Stimulated activated CD4-positive, alpha-beta T cell treated with anti-CD3 and anti-CD28 coated beads, TNF-alpha, amount 100 ng/mL, for 1 hour (primary cell): ENCODE measurements at places on chromosomes 5 and 9.

GRCh38 chr5:146441896-146442295 is 5.2 kb upstream of the TCERG1 start:
- DNase-seq = no peak

DNA sequence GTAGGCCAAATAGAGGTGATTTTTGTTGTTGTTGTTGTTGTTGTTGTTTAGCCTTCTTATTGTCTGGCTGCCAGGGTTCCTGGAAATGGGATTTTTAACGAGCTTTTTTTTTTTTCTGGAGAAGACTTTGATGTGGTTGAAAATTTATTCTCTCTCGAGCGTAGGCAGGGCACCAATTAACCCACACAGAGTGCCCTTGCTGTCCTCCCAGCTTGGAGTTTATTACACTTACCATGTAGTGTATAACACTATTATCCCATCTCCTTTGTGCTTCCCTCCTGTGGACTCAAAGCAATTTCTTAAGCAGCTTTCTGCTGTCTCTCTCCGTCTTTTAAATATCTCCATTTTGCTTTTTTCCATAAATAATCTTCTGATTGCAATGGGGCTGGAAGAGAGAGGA is 57.4 kb downstream of the OR2K2 start:
- no peak for DNase-seq

DNA sequence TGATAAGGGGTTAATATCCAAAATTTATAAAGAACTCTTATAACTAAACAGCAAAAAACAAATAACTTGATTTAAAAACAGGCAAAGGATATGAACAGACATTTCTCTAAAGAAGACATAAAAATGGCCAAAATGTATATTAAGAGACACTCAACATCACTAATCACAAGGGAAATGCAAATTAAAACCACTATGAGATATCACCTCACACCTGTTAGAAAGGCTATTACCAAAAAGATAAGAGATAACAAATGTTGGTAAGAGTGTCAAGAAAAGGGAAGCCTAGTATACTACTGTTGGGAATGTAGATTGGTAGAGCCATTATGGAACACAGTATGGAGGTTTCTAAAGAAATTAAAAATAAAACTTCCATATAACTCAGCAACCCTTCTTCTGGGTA is 19.4 kb upstream of the SH3TC2 start:
- no peak for DNase-seq

DNA sequence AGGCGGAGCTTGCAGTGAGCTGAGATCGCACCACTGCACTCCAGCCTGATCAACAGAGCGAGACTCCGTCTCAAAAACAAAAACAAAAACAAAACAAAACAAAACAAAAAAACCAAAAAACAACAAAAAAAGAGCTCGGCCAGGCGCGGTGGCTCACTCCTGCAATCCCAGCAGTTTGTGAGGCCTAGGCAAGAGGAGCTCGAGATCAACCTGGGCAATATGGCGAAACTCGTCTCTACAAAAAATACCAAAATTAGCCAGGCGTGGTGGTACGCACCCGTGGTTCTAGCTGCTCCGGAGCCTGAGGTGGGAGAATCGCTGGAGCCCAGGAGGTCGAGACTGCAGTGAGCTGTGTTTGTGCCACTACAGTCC is 20.2 kb downstream of the TRIM7 start:
- DNase-seq = no peak
